Lower leg skin (tissue), 4 donors: ENCODE measurements at places on chromosomes 3 and 15.

- no peak for DNase-seq
Observed at GRCh38 chr3:132650153-132650552, 9.5 kb downstream of the ACAD11 start.

GRCh38 chr15:37109168-37109871 is 9.0 kb upstream of the MEIS2 start:
- no peak for DNase-seq

DNA sequence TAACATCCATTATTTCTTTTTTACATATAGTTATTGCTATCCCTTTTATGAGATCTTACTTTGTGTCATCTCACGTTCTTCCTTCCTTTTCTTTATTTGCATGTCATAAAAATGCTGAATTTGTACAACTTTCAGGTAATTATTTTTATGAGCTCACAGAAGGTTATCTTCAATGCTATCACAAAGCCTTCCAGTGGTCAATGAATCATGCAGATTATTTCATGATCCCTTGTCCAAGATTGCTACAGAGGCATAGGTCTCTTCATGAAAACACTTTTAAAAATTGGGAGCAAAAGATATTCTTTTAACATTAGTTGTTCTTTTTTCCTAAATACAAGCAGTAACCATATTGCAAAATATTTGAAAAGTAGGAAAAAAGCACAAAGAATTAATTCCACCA is 880.1 kb upstream of the NR2F2 start:
- no peak for DNase-seq

DNA sequence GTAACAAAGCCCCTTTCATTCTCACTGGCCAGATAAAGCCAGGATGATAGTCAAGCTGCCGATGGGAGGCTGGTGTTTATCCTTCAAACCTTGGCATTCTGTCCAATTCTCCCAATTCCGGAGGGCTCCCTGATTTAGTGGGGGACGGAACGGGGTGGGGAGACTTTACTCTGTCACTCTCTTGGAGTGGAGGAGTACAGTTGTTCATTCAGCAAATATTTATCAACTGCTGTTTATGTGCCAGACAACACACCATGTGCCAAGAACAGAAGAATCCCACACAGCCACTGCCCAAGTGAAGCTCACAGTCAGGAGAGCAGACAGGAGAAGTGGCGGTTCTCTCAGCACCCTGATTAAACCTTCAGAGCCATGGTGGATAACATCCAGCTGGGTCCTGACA is 63.3 kb downstream of the WNT5A start:
- DNase-seq: no peak

DNA sequence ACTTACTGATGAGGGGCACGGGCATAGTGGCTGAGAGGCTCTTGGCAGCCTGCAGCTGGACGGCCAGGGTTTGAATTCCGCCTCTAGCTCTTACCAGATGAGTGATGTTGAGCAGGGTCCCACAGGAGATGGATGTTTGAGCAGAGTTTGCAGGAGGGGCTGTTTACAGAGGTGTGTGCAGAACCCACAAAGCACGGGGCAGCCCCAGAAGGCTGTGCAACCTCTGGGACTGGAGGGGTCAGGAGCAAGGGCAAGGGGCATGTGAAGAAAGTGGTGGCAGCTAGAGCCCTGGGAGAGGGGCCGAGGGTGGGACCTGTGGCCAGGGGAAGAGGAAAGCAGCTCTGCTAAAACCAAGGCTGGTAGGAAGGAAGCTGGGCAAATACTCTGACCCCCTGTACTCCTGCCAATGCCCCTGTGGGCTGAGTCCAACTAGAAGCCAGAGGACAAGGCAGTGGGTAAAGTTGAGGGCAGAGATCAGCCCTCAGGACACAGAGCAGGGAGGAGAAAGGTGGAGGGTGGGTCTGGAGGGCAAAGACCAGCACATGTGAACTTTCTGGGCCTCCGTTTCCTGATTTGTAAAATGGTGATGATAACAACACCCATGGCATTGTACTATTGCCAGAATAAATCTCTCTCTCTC is 53.9 kb upstream of the ITGA11 start:
- DNase-seq: no peak

DNA sequence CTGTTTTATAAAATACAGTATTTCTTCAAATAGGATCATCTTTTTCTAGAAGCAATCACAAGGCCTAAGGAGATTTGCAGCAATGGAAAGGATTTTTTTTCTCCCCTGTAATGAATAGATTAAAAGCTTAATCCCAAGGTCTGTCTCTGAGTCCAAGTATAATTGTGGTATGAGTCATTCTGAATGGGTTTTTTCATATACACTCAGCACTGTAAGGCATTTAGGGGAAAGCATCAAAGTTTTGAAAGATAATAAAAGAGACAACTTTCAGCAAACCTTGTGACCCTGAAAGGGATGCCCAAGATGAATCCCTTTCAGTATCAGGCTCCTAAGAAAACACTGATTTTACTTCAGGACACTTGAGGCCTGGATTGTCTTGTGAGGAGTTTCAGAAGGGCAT is 23.3 kb upstream of the LARS2 start:
- no peak for DNase-seq

- DNase-seq: no peak
Observed at GRCh38 chr3:116238846-116239565, 206.3 kb downstream of the LSAMP start.

DNA sequence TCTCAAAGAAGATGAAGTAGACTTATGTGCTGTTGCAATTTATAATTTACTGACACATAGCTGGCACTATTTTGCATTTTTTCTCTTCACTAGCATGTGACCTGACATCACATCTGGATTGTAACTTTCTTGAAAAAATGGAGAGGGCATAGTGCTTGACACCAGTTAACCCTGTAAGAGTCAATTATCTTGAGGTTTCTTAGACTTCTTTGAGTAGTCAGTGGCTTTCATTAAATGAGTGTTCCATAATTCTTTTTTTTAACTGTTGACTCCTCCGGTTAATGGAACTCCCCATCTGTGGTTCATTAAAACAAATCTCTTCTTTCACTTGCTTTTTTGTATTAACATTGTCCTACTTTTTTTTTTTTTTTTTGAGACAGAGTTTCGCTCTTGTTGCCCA is 16.9 kb upstream of the PRKCI start:
- no peak for DNase-seq

- no peak for DNase-seq
Observed at GRCh38 chr3:97863775-97864174, 42.0 kb downstream of the CRYBG3 start.

DNA sequence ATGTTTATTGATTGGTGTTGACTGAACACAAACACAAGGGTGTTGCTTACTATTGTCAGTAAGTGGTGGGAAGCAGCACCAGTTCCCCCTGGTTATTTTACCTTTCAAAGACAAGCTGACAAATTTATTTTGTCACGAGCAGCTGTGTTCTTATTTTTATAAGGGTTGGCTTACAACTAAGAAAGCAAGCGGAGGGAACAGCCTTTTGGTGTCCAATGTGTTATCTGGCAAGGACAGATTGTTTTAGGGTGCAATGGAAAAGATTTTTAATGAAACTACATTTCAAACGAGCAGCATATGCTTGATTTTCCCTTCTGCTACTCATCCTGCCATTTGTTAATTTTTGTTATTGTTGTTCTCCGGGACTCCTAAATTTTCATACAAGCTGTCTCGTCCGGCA is 920.6 kb upstream of the CFAP20DC start:
- DNase-seq: no peak

GRCh38 chr3:106720510-106720909 is 656.7 kb upstream of the CCDC54 start:
- DNase-seq: no peak

DNA sequence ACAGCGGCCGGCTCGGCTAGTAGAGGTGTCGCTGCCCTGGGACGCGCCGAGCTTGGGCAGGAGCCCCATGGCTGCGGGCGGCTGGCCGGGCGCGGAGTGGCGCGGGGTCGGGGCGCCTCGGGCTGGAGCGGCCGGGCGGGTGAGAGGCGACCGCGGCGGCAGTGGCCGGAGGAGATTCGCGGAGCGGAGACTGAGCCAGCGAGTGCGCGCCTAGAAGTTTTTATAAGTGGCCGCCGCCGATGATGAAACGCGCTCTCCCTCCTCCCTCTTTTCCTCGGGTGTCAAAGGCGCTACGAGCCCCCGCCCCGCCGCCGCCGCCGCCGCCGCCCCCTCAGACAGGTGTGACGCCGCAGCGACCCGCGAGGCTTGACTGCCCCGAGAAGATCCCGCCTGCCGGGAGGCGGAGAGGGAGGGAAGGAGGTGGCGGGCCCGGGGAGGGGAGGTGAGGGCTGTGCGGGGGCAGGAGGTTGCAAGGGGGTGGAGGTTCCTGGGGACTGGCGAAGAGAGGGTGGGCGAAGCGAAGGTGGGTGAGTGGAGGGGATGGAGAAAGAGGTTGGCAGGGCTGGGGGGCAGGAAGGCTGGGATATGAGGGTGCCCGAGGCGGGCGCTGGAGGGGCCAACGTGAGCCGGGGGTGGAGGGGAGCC is at the start of gene SLCO2A1:
SLCO2A1 (minus strand) TSS at position 192 of the 645 bp plus-strand sequence; CDS start at position 69, 123 bp downstream.
- DNase-seq: peak; percentile 16

- peak; percentile 58 for DNase-seq
Observed at GRCh38 chr15:80950291-80951078, 39.1 kb downstream of the MESD start.

DNA sequence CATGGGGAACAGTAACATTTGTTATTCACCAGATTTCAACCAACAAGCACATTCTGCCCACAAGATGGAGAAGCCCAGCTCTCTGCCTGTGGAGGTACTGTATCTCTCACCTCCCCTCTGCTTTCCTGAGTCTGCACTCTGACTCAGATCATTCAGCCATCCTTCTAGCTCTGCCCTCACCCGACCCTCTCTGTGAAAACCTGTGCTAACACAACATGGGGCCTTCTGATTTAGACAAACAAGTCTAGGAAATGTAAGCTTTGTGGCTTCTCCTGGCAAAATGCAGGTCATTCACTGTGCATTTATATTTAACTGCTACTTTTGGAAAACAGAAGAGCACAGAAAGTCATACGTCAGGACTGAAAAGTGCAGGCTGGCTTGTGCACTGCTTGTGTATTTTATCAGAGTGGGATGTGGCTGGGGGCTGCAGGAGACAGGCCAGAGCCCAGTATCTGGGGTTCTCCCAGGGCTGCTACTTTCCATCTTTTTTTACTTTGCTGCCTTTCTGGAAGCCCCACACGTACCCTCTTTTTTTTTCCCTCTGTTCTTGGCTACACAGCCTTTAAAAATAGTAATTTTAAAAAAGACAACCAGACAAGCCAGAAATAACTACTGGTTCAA is 50.8 kb downstream of the SUSD5 start:
- DNase-seq: no peak

DNA sequence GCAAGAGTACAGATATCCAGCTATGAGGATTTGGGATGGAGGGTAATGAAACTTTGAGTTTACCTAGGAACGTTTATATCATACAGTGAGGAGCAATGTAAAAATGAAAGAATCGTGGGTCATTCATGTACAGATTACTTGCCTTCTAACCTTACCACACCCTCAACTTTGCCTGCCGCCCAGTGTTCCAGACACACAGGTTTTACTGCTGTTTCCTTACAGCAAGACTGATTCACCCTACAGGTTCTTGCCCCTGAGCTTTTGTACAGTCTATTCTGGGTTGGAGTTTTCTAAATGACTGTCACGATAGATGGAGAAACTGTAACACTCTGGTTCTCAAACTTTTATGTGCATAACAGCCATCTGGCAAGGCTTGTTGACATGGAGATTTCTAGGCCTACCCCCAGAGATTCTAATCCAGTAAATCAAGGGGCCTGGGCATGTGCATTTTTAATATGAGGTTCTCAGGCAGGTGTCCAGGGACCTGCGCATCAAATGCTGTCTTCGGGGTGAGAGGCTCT is 6.6 kb upstream of the TPRG1 start:
- DNase-seq: no peak

DNA sequence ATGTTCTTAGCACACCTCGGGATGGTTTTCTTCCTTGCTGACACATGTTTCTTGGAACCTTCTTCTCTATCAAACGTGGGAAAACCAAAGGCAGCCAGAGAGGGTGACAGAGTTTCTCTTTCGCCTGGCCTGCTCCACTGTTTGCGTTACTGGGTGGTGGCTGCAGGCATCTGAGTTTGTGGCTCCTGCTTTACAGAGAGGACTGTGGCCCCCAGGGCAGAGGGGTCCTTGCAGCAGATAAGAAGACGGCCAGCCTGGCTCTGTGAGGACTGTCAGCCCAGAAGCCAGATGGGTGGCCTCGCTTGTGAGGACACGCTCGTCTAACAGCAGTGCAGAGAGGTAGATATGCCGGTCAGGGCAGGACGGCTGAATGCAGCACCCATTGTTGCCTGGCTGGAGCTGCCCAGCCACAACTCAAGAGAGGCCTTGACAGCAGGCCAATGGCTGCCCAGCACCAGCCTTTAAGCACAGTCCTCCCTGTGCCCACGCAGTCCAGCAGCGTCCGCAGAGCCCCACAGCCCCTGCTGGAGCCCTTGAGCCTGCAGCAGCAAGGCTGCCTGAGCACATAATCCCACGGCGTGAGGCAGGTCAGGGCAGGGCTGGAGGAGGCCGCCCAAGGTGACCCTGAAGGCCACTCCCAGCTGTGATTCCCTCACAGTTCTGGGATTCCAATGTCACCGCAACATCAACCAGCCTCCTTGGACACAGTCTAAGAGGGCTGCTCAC is 15.0 kb upstream of the SPTBN5 start:
- DNase-seq: no peak

DNA sequence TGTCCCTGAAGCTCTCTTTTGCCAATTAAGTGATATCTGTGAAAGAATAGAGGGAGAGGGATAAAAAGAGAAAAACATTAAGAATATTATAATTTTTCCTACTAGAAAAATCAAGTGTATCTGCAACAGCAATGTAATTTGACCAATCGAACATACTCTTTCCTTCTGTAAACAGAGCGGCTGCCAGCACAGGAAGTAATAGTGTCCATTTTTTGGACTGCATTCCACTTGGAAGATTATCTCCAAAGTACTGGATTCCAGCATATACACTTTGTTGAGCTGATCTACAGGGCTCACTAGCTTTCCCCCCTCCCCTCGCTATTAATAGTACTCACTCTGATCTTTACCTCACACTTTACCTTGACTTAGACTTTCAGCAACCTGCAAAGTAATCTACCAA is 90.4 kb downstream of the SUCLG2 start:
- no peak for DNase-seq
